ENCODE measurements at places on chromosomes 4 and X.

DNA sequence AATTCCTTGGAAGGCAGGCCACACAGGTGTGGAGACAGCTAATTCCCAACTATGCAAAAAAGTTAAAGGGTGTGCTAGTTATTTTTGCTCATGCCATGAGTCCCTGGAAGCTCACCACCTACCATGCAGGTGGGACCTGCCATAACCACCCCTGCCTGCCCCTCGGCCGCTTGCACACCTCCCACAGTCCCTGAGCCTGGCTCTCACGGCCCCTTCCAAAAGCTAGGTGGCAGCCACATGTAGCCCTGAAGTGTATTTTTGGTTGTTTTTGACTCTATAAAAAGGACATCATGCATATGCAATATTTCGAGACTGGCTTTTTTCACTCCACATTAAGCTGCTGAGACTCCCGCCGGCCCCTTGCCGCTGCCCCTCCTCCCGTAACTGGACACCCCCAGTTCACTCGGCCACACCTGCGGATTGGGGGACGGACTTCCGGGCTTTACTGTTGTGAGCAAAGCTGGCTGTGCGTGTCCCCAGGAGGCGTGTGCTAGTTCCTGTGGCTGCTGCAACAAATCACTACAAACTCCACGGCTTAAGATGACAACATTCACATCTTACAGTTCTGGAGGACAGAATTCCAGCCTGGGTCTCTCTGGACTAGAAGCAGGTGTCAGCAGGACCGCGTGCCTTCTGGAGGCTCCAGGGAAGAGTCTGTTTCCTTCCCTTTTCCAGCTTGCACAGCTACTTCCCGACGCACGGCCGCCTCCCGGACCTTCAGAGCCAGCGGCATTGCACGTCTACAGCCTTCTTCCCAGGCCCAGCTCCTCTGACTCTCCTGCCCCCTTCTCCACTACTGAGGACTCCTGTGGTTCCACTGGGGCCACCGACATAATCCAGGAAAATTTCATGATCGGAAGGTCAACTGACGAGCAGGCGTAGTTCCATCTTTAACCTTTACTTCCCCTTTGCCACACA lies 24.8 kb downstream of the ZFYVE28 start:
- no peak for DNase-seq

GRCh38 chr4:183362916-183363542 lies 40.8 kb upstream of the CLDN24 start:
- DNase-seq = no peak

- no peak for DNase-seq
Observed at GRCh38 chr4:142419712-142420111, 426.4 kb downstream of the INPP4B start.

DNA sequence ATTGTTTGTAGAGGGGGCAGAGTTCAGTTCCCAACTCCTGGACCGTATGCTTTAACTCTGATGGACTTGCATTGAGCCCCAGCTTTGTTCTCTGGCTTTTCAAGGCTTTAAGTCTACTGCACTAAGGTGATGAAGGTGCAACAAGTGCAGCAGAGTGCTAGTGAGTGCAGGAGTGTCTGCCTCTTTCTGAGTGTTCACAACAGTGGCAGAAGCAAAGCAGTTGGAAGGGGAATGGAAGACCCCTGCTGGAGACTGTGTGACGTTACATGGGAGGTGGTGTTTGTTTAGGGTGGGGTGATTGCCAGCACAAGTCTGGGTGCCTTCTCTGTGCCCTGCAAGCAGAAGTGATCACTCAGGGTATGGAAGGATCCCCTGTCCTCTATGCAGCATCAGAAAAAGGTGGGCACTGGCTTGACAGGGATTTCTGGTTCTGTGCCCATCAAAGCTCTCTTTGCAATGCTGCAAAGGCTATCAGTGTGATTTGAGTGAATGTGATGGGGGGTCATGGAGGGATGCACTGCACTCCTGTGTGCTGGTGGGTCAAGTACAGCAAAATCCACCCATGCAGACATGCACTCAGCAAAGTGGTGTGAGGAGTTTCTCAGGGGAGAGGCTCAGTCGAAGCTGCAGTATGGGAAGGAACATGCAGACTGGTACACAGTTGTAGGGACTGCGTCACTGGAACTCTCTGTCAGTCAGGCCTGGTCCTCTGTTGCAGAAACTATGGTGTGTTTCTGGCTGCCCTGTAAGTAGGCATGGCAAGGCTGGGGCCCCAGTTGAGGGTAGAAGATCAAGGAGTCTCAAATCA lies 70.9 kb upstream of the UGT2B7 start:
- DNase-seq = no peak

- no peak for DNase-seq
Observed at GRCh38 chr4:76821641-76822040, 76.3 kb downstream of the SOWAHB start.

DNA sequence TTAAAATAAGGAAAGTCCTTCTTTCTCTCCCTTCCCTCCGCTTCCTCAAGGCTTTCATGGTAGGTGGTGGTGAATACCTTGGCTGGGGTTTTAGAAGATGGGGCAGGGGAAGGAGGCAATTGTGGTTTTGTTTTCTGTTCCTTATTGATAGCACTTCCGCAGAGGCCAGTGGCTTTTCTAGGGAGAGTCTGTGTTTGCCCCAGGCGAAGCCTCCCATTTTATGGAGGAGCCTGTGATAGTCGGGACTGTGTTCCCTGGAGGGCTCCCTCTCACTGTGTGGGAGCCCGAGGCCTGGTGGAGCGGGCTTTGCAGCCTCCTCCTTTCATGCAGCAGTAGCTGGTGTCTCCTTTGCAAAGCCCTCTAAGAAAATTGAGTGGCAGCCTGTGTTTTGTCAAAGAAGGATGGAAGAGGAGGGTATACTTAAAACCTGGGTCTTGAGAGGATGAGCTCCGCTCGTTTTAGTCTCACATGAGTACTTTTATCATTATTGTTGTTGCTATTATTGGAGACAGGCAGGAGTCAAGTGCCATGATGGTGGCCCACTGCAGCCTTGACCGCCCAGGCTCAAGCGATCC lies 29.8 kb upstream of the STOX2 start:
- no peak for DNase-seq

- no peak for DNase-seq
Observed at GRCh38 chr4:20159516-20159915, 92.2 kb upstream of the SLIT2 start.

GRCh38 chr4:48333587-48333986 lies 7.7 kb upstream of the SLAIN2 start:
- no peak for DNase-seq

GRCh38 chr4:76704133-76704881 lies 193.6 kb downstream of the SOWAHB start:
- DNase-seq = no peak

GRCh38 chr4:7043284-7044136 lies at the start of gene TADA2B:
TADA2B (plus strand) TSS chr4:7043372; CDS start chr4:7043580, 208 bp downstream.
- DNase-seq = no peak

- no peak for DNase-seq
Observed at GRCh38 chr4:1728061-1728980, 7.0 kb downstream of the TACC3 start.

GRCh38 chr4:33425936-33426335 lies 2705.8 kb downstream of the PCDH7 start:
- no peak for DNase-seq

- DNase-seq = no peak
Observed at GRCh38 chrX:20060961-20061748, 55.6 kb downstream of the MAP7D2 start.

GRCh38 chrX:30270639-30271038 lies 23.7 kb downstream of the MAGEB1 start:
- no peak for DNase-seq

- DNase-seq = no peak
Observed at GRCh38 chrX:153179131-153179530, at the start of gene MAGEA1. MAGEA1 (plus strand) TSS chrX:153179284; CDS start chrX:153182390, 3,106 bp downstream.

GRCh38 chr4:3107691-3108121 lies 33.2 kb downstream of the HTT start:
- DNase-seq = no peak

- DNase-seq = no peak
Observed at GRCh38 chr4:55906989-55907388, 41.8 kb upstream of the CEP135 start.

GRCh38 chr4:79759793-79760192 lies 313.2 kb downstream of the ANTXR2 start:
- DNase-seq = no peak

- DNase-seq = no peak
Observed at GRCh38 chrX:71616672-71617529, 1.4 kb downstream of the CXCR3 start.

DNA sequence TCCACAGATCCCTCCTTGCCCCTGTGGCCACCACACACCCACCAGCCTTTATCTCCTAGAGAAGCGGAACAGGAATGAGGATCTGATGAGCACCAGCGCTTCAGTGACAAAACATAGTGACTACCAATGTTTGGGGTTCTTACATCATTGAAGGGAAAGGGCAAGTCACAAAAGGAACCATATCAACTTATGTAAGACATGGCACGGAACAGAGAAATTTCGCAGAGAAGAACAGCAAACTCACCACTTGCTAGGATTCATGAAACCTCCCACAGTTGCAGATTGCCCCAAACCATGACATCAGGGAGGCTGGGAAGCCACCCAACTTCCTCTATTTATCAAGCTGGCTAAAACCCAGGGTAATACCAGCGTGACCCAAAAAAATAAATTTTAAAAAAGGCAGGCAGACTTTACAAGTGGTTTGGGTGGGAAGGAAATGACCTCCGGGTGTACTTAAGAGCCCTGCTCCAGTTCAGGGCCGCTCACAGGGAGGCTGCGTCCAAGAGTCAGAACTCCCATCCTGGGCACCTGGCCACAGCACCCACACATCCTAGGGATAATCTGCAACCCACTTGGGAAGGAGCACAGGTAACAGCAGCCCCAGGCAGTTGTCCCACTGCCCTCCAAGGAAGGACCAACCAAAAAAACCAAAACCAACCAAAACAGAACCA lies 36.0 kb downstream of the ADGRG2 start:
- DNase-seq = no peak

DNA sequence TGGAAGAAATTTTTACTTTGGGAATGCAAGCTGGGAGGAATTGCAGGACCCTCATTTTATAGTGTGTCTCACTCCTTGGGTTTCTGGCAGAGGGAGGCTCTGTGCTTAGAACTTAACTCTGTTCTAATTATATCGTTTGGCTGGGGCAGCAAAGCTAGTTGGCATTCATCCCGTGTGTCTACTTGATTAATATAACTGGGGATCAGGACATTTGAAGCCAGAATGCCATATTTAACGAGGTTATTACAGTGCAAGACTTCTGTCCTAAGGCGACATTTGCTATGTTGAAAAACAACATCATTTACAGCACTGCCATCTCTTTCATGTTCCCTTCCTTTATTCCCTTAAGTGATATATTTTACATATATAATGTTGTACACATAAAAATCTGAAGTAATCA lies 179.1 kb upstream of the TBC1D9 start:
- DNase-seq = no peak

DNA sequence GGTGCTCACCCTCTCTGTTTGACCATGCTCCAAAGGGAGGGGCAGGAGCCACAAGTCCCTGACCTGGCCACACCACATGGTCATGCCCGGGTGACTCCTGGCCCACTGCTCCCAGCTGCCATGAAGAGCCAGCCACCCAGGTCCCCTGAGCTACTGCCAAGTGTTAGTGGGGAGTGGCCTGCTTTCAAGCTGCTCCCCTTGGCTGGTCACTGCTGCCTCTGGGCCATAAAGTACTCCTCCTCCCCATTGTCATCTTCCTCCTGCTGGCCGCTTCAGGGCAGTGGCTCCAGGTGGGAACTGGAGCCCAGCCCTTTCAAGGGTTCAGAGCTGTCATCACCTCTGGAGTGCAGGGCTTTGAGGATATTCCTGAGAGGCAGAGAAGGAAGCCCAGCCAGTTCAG lies 27.3 kb upstream of the RBBP7 start:
- no peak for DNase-seq

DNA sequence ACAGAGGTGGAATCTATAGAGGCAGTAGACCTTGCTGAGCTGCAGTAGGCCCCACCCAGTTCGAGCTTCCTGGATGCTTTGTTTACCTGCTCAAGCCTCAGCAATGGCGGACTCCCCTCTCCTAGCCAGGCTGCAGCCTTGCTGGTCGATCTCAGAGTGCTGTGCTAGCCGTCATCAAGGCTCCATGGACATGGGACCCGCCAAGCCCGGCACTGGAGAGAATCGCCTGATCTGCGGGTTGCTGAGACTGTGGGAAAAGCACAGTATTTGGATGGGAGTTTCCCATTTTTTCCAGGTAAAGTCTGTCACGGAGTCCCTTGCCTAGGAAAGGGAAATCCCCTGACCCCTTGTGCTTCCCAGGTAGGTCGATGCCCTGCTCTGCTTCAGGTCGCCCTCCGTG lies 124.8 kb upstream of the KLF8 start:
- DNase-seq = no peak

DNA sequence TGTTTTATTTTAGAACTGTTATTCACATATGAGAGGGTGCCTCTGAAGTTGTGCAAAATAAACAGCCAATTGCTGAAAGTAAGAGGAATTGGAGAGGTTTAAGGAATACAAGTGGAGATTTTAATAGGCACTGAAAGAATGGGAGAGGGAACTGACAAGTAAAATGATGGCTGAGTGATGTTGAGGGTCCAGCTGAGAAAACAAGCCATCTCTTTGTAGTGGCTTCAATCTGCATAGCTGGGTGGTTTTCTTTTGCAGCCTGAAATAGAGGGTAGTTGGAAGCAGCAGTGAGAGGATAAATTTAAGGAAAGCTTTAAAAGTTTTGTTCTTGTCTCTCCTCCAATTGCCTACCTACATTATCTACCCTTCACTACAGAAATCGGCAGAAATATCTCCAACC lies 106.7 kb upstream of the DGKK start:
- no peak for DNase-seq

DNA sequence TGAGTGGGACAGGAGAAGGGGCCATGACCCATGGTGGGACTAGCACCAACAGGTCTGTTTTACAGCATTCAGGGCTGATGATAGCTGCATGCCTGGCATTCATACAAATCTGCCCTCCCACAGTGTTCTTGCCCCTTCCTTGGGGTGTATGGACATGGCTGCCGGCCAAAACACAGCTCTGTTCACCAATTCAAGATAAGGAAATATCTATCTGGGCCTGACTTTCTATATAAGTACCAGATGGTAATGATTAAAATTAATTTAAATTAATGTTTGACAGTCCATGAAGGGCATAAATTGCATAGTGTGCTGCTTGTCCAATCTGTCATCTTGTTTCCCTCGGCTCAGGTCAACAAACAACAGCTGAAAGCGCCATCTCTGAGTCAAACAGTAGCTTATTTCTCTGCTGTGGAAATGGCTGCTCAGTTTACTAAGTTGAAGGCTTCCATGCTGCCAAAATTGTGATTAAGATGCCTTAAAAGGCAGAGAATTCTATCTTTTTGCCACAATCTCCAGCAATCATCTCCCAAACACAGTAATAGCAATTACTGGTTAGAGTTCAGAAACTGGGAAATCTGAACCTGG lies 67.0 kb upstream of the TSPAN7 start:
- DNase-seq = no peak

DNA sequence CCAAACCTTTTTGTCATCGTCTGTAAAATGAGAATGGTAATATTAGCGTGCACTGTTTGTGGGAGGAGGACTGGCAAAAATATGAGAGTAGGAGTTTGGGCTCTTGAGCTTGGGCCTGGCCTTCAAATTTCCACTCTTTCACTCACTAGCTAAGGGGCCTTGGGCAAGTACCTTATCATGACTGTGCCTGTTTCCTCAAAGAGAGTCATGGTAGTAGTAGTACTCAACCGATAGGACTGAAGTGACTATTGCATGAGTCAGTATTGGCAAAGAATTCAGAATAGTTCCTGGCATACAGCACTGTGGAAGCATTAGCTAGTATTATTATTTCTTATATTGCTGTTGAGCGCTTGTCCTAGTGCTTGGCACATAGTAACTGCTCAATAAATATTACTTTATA lies 16.0 kb upstream of the RBM3 start:
- no peak for DNase-seq

- no peak for DNase-seq
Observed at GRCh38 chr4:8723222-8723980, 130.8 kb downstream of the CPZ start.

GRCh38 chr4:138405466-138405891 lies 163.3 kb upstream of the SLC7A11 start:
- DNase-seq = no peak
